ENCODE measurements at places on chromosomes 5 and 9. TPM values are rescaled to one million over a fixed set of nuclear protein-coding genes. Genes with fewer than 3 reads are reported as not detected.

GSN gene
- 758 TPM for total RNA-seq

DNA sequence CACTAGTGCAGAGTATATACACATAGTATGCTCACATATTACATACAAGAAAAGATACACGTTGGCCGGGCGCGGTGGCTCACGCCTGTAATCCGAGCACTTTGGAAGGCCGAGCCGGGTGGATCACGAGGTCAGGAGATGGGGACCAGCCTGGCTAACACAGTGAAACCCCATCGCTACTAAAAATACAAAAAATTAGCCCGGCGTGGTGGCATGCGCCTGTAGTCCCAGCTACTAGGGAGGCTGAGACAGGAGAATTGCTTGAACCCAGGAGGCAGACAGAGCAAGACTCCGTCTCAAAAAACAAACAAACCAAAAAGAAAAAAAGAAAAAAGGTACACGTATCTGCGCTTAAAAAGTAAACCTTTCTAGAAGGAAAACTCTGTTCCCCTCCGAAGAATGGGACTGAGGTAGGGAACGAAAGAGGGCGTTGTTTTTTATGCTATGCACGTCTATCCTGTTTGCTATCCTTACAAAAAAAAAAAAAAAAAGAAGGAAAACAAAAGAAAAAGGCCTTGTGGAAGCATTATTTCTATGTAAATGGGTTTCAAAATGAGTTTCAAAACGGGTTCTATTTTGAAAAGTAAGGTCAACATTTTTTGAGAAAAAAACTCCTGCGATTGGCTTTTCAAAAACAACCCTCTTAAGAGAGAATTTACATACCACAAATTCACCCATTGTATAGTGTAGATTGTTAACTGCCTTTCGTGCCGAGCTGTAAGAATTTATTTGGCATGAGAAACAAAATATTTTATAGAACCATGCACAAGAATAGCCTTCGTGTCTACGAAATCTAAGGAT is 1.2 kb downstream of the AK3 start:
- DNase-seq = no peak

SPINK4 gene
- not detected for total RNA-seq

GRCh38 chr9:89116064-89116804 is 62.4 kb downstream of the SHC3 start:
- DNase-seq = no peak

GRCh38 chr9:121750259-121750714 is 98.9 kb downstream of the DAB2IP start:
- DNase-seq = no peak

GLRX gene
- 139 TPM for total RNA-seq

CTSV gene
- 0.14 TPM for total RNA-seq

CSNK1G3 gene
- total RNA-seq = 27.6 TPM

- no peak for DNase-seq
These were observed 115.9 kb downstream of the ACTBL2 start for GRCh38 chr5:57366744-57367143.

DNA sequence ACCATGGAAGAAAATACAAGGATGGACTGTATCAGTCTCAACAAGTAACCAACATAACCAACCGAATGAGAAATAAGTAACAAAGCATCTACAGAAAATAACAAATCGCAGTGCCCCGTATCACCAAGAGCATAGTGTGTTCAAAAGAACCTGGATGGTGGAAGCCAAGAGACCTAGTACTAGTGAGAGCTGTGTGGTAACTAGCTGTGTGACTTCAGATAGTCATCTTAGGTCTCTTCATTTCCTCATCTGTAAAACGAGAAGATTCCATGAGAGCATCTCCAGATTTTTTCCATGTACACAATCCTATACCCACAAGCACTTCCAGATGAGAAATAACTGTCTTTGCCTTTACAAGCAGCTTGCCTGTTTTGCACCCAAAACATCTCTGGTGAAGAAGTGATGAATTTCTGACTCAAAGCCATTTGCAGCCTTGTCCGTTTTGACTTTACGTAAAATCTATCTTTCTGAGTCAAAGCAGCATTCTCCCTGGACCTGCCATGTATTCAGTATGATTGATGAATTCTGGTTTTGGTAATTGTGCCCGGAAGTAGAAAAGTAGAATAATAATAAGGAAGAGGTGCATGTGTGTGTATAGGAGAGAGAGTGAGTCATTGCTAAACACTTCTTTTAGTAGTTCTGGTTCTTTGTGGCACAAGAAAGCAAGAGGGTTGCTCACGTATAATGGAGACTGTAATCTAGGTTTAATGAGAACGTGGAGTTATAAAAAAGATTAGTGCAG is 41.0 kb downstream of the AOPEP start:
- DNase-seq = no peak

- DNase-seq = no peak
These were observed 116.4 kb downstream of the GADD45G start for GRCh38 chr9:89721176-89721700.

GRCh38 chr5:148561801-148562311 is 92.5 kb downstream of the HTR4 start:
- DNase-seq = no peak

NDUFS6 gene
- 122 TPM for total RNA-seq

DNA sequence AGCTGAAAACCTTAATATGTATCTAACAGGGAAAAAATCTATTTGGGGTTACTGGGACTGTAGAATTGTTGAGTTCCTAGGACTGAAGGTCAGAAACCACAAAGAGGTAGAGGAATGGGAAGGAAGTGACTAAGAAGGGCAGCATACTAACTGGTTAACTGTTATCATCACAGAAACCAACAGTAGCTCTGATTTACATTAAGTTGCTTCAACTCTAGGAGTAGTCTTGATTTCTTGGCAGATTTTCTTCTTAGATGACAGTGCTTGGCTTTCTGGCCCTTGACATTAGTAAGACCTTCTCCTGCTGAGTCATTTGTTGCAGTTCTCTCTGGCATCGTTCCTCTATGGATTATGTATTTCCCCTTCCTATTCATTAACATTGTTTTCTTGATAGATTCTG is 116.1 kb upstream of the RASA1 start:
- no peak for DNase-seq

- DNase-seq = no peak
These were observed 34.9 kb upstream of the BASP1 start for GRCh38 chr5:17182494-17182893.

GRCh38 chr5:149283626-149284480 is 12.2 kb downstream of the AFAP1L1 start:
- no peak for DNase-seq

CCNJL gene
- 6.5 TPM for total RNA-seq

GRCh38 chr9:129672702-129673101 is 7.3 kb downstream of the PRRX2 start:
- DNase-seq = no peak

- DNase-seq = no peak
These were observed 153.7 kb upstream of the EGFLAM start for GRCh38 chr5:38104497-38105230.

LECT2 gene
- not detected for total RNA-seq

- no peak for DNase-seq
These were observed 33.5 kb downstream of the OR1J1 start for GRCh38 chr9:122444041-122444733.

PAPPA gene
- 0.69 TPM for total RNA-seq

DNA sequence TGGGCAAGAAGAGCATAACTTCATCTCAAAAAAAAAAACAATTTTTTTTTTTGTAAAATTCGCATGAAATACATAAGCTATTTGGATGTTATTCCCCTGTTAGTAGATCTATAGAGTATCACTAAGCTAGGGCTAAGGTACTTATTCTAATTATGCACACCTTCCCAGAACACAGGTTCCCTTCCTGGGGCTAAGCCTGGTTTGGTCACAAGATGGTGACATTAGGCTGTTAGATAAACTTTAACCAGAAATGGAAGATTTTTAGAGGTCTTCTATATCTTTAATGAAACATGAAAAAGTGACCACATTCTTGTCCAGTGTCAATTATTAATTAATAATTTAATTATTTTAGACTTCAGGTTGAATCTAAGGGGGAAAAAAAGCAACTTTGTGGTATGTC is 433.5 kb downstream of the CDH18 start:
- DNase-seq = no peak

- DNase-seq = no peak
These were observed 77.7 kb upstream of the CTNND2 start for GRCh38 chr5:11981986-11982385.

DNA sequence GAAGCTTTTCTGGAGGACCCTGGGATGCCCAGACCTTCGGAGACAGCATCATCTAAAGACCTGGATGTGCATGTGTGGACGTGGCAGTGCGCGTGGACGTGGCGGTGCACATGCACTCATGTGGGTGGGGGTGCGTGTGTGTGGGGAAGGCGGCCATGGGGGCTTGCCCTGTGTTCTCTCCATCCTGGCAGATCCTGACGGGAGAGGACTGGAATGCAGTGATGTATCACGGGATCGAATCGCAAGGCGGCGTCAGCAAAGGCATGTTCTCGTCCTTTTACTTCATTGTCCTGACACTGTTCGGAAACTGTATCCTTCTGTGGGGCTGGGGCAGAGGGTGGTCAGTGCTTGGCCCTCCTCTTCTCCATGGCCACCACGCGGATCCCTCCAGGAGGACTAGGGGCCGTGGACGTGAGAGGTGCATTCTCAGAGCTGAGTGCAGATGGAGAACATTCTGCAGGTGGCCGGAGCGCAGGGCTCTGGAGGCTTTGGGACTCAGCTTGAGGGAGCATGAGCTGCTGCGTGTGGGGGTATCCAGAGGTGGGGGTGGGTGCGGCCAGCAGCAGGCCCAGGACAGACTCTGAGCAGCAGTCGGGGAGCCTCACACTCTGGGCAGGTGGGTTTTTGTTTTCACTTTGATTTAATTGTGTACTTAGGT is 129.1 kb downstream of the CACNA1B start:
- DNase-seq = no peak

DNA sequence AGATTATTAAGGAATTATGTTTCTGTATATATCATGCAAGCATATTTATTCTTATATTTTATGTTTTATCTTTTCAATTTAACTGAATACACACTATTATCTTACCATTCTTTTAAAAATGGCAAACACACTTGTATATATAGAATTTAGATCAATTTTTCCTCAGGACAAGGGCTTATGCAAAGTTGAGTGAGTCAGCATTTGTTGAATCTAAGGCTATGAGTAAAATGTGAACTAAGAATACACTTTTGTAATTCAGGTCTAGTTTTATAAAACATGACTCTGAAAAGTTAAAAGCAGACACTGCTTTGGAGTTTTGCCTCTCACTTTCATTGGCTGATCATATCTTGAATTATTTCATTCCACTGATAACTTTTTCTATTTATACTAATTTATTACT is 127.8 kb downstream of the FOCAD start:
- no peak for DNase-seq

UBE2D2 gene
- total RNA-seq = 110 TPM

GRCh38 chr5:82176115-82176814 is 101.9 kb downstream of the RPS23 start:
- no peak for DNase-seq

GRCh38 chr9:89549031-89549644 is 51.2 kb upstream of the SEMA4D start:
- peak; percentile 75 for DNase-seq

WHRN gene
- total RNA-seq = 0.80 TPM

DNA sequence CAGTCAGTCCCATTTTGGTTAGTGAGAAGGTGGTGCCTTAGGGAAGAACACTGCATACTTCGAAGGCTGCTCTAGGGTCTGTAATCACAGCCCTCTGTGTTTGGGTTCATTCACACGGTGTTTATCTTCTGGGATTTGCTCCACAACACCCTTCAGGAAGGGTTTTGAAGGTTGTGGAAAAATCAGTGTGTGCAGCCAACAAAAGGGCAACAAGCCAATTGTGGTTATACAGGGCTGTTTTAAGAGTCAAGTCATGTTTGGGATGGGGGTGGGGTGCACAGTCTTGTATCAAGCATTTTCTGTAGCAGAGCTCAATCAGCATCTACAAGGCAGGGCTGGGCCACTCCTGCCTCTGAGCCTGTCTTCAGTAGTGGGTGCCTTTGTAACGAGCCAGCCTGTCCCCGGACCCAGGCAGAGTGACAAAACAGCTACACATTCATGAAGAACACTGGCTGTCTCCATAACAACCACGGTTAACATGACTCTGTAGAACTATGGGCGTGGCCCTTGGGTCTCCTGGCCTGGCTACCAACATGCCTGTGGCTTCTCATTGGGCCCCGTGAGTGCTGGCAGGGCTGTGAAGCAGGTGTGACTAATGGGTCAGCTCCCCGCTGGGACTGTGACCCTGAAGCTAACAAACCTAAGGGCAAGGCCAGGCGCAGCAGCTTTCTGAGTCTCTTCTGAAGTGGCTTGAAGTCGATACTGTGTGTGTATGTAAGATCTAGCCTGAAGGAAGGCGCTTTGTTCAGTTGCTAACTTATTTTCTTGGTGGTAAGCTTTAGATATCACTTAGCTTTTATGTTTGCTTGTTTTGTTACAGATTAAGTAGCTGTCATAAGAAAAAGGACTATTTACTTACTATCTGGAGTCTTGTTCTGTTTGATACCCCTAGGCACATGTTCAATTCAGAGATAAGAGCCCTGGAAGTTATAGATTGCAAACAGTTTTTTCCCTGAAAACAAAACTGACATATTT is 27.9 kb upstream of the GOLM1 start:
- DNase-seq = peak; percentile 16

GRCh38 chr5:147617191-147617606 is 107.3 kb upstream of the DPYSL3 start:
- DNase-seq = no peak

DIRAS2 gene
- 0.30 TPM for total RNA-seq

SCGB3A2 gene
- not detected for total RNA-seq

GRCh38 chr9:126053913-126054312 is 272.7 kb upstream of the MVB12B start:
- DNase-seq = no peak

DNA sequence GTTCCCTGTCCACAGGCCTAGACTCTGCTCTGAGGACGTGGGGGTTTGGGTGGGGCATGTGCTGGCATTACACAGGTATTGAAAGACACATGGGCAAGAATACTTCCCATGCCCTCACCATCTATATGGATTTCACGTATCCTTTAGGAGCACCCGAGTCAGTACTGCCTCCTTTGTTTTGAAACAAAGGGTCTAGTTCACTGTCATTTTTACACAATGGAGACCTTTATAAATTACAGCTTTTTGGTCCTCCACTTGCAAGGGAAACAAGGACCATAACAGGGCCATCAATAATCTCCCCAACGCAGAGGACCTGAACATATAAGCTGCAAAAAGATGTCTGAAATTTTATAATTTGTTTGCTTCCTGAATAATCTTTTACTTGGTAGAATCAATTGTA is 24.9 kb upstream of the CRHBP start:
- no peak for DNase-seq

DNA sequence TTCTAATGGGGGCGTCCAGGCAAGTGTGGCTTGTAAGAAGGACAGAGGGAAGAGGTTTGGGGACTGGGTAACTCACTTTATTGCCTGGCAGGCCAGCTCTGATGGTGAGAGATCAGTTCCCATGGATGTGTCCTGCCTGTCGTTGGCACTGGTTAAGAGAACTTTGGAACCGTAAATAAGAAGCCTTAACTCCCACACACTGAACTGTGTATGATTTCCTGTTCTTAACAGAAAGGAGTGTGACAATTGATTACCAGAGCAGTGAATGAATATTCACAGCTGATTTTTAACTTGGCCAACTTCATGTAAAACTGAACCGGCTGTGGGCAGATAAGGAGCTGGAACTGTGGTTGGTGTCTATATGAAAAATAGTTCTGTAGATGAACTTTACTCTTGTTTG is 63.2 kb downstream of the MEGF10 start:
- no peak for DNase-seq

- DNase-seq = peak; percentile 62
These were observed 2.9 kb downstream of the DNAJB5 start for GRCh38 chr9:34992376-34992951.
